ENCODE measurements at places on chromosomes 7 and 10.

GRCh38 chr10:124065382-124066125 lies 27.8 kb downstream of the CHST15 start:
- no peak for DNase-seq

DNA sequence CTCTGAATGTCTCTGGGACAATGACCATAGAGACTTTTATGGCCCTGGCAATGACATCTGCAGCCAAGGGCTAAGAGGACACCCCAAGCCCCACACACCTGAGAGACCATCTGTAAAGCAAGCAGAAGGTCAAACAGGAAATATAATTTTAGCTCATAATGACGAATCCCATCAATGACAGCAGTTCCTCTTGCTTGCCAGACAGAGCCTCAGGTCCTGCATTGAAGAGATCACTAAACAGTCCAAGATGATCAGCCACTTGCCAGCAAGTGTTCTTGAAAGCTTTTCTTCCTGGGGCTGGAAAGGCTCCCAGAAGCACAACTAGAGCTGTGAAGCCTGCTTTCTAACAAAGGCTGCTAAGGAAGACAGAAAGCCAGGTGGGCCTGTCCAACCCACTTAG lies 993.7 kb upstream of the AUTS2 start:
- DNase-seq = no peak

- no peak for DNase-seq
Measured at GRCh38 chr10:12957081-12957480, 44.4 kb downstream of the CCDC3 start.

GRCh38 chr7:137591421-137591837 lies 247.9 kb upstream of the PTN start:
- no peak for DNase-seq

- no peak for DNase-seq
Measured at GRCh38 chr10:112393341-112393740, 19.4 kb downstream of the ACSL5 start.

DNA sequence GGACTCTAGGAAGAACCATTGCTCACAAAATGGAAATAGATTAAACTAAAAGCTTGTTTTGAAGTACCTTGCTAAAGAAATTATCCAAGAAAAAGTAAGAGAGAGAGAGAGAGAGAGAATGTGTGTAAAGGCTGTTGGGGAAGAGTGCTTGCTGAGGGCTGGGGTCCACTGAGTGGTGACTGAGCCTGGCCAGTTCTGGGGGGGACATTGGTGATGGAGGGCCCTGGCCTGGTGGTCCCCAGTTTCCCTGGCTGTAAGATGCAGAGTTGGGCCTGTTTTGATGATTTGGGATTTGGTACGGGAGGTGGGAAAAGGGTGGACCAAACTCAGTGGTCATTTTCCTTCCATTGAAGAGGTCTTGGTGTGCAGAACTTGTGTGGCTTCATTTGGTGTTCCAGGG lies 880 bp downstream of the RAMP3 start:
- no peak for DNase-seq

- no peak for DNase-seq
Measured at GRCh38 chr7:101861218-101861775, 43.9 kb downstream of the CUX1 start.

DNA sequence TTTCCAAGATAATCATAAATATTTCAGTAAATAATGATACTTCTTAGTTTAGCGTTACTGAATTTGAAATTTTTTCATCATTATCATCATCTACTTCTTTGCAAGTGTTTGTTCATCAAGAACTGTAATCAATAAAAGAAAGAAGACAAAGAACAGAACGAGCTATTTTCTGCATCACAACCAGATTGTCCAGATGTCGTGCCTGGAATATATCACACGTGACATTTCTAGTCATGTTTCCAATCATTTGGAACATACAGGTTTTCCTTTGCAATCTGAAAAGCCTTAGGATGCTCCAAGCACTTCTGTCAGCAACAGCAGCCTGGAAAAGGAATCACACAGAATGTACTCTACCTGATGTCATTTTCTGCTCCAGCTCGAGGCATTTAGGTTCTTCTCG lies 107.4 kb downstream of the FAM107B start:
- DNase-seq = no peak

DNA sequence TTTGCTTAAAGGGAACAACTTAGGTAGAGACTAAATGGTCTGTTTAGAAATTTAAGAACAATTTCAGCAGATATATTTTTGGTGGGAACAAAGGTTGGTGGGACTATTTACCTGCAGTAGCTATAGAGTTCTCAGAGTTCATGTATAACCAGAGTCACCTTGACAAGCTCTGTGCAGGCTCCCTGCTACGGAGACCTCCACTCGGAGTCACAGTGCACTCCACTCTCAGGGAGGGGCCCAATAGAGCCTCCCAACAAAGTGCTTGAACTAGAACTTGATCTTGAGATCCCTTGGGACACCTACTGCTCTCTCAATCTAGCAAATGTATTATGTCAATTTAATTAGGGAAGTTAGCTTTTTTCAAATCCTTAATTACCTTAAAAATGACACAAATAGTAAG lies 2.3 kb downstream of the MYPN start:
- DNase-seq = no peak

GRCh38 chr7:37249240-37249639 lies 199.4 kb downstream of the ELMO1 start:
- no peak for DNase-seq

GRCh38 chr7:45347804-45348203 lies 190.2 kb downstream of the RAMP3 start:
- DNase-seq = no peak

DNA sequence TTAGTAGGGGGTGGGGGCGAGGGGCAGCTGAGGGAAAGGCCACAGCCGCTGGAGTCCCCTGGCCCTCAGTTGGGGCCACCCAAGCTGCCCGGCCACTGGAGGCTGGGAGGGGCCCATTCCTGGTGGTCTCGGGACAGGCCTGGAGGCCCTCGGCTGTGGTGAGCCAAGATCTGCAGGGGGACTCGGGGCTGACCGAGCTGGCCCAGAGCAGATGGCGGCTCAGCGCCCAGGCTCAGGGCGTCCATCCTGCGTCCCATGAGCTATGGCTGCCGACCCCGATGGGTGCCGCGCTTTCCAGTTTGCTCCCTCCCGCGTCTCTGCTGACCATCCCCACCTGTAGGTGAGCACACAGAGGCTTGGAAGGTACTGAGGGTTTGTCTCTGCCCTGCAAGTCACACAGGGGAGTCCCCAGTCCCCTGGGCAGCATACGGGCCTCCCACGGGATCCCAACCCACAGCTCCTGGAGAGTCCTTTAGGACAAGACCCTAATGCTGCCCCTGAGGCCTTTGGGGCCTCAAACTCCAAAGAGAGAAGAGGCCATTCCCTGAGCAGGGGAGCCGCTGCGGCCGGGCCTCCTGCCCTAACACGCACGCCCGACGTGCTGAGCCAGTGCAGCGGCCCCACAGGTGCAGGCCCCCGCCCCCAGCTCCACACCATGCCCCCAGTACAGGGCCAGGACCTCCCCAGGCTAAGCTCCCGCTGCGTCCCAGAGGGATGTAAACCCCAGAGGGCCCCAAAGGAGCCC lies 107.2 kb downstream of the MICALL2 start:
- DNase-seq = no peak

DNA sequence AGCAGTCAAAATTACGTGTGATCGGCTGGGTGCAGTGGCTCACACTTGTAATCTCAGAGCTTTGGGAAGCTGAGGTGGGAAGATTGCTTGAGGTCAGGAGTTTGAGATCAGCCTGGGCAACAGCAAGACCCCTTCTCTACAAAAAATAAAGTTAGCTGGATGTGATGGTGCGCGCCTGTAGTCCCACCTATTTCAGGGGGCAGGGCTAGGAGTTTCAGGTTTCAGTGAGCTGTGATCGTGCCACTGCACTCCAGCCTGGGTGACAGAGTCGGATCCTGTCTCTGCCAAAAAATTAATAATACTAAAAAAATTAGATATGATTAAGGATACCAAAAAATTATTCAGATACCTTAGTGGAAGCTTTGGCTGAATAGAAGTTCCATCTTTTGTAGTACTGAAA lies 136.4 kb downstream of the SDK1 start:
- no peak for DNase-seq

DNA sequence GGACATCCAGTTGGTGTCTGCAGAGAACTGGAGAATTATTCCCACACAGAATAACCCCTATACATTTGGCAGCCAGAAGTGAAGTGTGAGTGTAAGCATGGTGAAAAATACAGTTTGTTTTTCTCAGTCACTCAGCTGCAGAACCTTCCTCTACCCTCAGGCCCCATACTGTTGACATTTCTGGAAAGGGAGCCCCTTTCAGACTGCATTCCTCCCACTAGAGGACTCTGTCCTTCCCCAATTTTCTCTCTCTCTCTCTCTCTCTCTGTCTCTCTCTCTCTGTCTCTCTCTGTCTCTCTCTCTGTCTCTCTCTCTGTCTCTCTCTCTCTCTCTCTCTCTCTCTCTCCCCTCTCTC lies 86.8 kb upstream of the STEAP1B start:
- DNase-seq = no peak

DNA sequence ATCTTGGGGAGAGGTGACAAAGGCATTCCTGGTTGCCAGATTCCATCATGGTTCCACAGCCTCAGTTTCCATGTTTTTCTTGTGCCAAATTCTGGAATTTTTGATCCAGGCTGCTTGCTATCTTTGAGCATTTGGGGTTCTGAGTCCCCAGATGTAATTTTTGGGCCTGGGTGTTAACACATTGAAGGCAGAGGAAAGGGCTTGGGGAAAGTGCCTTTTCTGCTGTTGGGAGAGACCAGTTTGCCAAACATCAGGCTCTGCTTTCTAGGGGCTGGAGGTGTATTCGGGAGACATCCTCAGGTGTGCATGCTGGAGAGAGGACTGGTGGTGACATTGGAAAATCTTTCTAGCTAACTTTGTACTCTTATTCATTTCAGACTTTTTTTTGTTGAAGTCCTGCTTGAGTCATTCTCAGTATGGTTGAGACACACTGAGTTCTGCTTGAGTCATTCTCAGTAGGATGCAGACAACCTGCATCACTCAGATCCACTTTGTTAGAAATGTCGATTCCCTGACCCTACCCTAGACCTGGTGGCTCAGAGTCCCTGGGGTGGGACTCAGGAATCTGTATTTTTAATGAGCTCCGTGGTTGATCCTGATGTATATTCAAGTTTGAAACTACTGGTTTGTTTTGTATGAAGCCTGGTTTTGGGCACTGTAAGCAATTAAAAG lies 101.0 kb downstream of the LRMDA start:
- DNase-seq = no peak

DNA sequence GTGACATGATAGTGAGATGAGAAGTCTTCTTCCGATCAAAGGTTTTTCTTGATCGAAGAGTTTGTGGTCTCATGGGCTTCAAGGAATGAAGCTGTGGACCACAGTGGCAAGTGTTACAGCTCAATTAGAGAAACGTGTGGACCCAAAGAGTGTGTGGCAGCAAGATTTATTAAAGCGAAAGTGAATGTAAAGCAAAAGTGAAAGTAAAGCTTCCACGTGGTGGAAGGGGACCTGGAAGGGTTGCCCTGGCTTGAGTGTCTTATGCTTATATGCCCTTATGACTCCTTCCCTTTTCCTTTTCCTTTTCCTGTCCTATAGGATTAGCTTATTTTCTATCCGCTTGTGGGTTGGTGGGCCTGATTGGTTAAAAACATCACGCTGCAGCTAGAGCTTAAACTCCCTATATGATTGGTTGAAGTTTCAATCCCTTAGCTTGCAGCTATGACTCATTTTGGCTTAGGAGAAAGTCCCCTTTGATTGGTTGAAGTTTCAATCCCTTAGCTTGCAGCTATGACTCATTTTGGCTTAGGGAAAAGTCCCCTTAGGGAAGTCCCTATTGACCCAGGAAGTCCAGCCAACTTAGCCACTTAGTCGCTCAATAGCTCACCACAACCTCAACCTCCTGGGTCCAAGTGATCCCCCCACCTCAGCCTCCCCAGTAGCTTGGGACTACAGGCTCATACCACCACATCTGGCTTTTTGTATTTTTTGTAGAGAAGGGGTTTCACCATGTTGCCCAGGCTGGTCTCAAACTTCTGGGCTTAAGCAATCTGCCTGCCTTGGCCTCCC lies 34.7 kb downstream of the MRPS24 start:
- DNase-seq = no peak

GRCh38 chr7:127758105-127758504 lies 106.1 kb downstream of the SND1 start:
- no peak for DNase-seq

DNA sequence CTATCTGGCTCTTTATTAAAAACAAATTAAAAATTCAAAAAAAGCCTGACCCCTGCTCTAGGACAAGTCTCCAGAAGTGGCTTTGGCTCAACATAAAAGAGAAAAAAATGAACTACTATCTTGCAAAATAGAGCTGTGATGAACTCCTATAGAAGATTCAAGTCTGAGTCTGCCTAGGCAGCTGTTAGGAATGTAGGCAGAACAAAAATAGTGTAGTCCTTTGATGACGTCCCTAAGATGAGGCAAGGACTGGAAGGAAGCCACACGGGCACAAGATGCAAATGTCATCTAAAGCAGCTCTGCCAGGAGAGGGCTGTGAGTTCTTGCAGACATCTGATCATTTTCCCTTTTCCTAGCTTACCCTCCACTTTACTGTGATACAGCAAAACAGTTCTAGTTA lies 20.5 kb downstream of the ASNS start:
- DNase-seq = no peak

DNA sequence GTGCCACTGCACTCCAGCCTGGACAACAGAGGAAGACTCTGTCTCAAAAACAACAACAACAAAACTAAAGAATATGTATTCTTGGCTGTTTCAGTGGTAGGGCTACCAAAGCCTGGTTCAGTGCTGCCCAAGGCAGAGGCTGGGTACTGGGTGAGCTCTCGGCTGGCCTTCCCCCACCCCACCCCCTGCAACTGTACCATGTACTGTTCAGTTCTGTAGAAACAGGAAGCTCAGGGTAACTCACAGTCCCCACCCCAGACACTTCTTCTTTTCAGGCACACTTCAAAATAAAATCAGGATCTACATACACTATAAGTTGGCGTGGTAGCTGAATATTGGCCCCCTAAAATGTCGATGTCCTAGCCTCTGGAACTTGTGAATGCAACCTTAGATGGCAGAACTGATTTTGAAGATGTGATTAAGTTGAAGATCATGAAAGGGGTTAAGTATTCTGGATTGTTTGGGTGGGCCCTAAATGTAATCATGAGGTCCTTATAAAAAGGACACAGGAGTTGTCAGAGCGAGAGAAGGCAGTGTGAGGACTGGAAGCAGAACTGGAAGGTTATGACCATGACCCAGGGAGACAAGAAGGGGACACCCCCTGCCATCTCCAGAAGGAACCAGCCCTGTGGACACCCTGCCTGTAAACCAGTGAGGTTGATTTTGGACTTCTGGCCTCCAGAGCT lies 31.2 kb downstream of the TBXAS1 start:
- no peak for DNase-seq
